Small intestine (tissue), 16 donors: ENCODE measurements at places on chromosomes 2 and 18. TPM values are rescaled to one million over a fixed set of nuclear protein-coding genes. Genes with fewer than 3 reads are reported as not detected.

The RAPGEF4 gene
- polyA plus RNA-seq = 6.3 TPM

The NEU2 gene
- polyA plus RNA-seq = not detected

The ASB18 gene
- polyA plus RNA-seq = not detected

The CPLX4 gene
- polyA plus RNA-seq = not detected

The CFC1 gene
- polyA plus RNA-seq = 0.18 TPM

The SPP2 gene
- not detected for polyA plus RNA-seq

DNA sequence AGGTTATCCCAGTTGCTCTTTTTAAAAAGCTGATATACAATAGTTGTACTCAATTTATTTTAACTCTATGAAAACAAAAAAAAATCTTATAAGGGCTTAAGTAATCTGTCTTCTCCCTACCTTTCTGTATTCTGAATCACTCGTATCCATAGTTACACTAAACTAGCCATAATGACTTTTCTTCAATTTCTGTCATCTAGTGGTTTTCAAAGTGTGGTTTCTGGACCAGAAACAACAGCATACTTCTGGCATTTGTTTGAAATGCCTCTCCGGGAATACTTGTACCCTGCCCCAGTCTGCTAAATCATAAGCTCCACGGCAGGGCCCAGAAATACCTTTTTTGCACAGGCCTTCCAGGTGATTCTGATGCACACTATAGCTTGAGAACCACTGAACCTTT, 253.6 kb downstream of the LRRTM4 start:
- H3K4me3 ChIP-seq = no peak overlapping the region
- H3K27me3 ChIP-seq = no peaks in the 10 kb centered on the region
- H3K4me1 ChIP-seq = no peaks in the 10 kb centered on the region
- no peak overlapping the region for H3K27ac ChIP-seq
- DNase-seq = no peak
- no peaks in the 10 kb centered on the region for H3K36me3 ChIP-seq

GRCh38 chr2:202858601-202859000, 13.0 kb downstream of the ICA1L start:
- H3K4me1 ChIP-seq = no peaks in the 10 kb centered on the region
- H3K4me3 ChIP-seq = no peak overlapping the region
- no peak for DNase-seq
- no peak overlapping the region for H3K27ac ChIP-seq
- H3K36me3 ChIP-seq = no peaks in the 10 kb centered on the region
- H3K27me3 ChIP-seq = no peaks in the 10 kb centered on the region

GRCh38 chr2:167181688-167182087, 293.4 kb downstream of the XIRP2 start:
- DNase-seq = no peak
- H3K4me3 ChIP-seq = no peak overlapping the region
- no peaks in the 10 kb centered on the region for H3K36me3 ChIP-seq
- H3K4me1 ChIP-seq = no peaks in the 10 kb centered on the region

- H3K4me3 ChIP-seq = no peak overlapping the region
- no peak for DNase-seq
- H3K27me3 ChIP-seq = no peaks in the 10 kb centered on the region
- H3K27ac ChIP-seq = no peak overlapping the region
- H3K4me1 ChIP-seq = no peaks in the 10 kb centered on the region
- H3K36me3 ChIP-seq = no peaks in the 10 kb centered on the region
These were observed 27.5 kb upstream of the CAB39 start for GRCh38 chr2:230685178-230685577.

DNA sequence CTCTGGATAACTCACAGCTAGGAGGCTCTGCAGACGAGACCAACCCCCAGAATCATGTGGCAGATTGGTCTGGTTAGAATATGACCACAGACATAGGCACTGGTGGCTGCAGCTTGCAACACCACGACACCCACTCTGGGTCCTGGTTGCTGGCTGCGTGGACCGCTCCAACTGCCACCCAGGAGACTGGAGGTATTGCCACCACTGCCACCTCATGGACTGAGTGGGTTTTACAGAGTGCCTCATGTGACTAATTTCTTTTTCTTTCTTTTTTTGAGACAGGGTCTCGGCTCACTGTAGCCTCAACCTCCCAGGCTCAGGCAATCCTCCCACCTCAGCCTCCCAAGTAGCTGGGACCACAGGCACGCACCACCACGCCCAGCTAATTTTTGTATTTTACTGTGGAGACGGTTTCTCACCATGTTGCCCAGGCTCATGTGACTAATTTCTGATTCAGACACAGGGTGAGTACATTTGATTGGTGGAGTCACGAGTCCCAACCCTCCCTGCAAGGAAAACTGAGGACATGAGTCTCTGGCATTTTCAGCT, 29.9 kb upstream of the NT5DC4 start:
- H3K36me3 ChIP-seq = no peaks in the 10 kb centered on the region
- no peak overlapping the region for H3K27ac ChIP-seq
- H3K4me1 ChIP-seq = no peaks in the 10 kb centered on the region
- H3K27me3 ChIP-seq = no peaks in the 10 kb centered on the region

- H3K36me3 ChIP-seq = peaks cover 3% of the 10 kb centered on the region
- H3K27me3 ChIP-seq = no peaks in the 10 kb centered on the region
- no peaks in the 10 kb centered on the region for H3K4me1 ChIP-seq
- DNase-seq = no peak
- no peak overlapping the region for H3K4me3 ChIP-seq
These were observed 39.8 kb downstream of the FAM98A start for GRCh38 chr2:33559328-33559727.

GRCh38 chr2:30315391-30316063, 84.2 kb downstream of the LBH start:
- H3K27me3 ChIP-seq = no peaks in the 10 kb centered on the region
- H3K4me3 ChIP-seq = no peak overlapping the region
- no peaks in the 10 kb centered on the region for H3K4me1 ChIP-seq
- no peaks in the 10 kb centered on the region for H3K36me3 ChIP-seq
- no peak for DNase-seq

- H3K4me1 ChIP-seq = no peaks in the 10 kb centered on the region
- peaks cover 35% of the 10 kb centered on the region for H3K27me3 ChIP-seq
- no peak for DNase-seq
- no peak overlapping the region for H3K4me3 ChIP-seq
- H3K27ac ChIP-seq = no peak overlapping the region
These were observed 9.5 kb downstream of the ASB18 start for GRCh38 chr2:236254674-236255073.

GRCh38 chr2:196987298-196987648, 60.8 kb upstream of the PGAP1 start:
- no peaks in the 10 kb centered on the region for H3K4me1 ChIP-seq
- DNase-seq = no peak
- H3K36me3 ChIP-seq = peaks cover 3% of the 10 kb centered on the region
- H3K27ac ChIP-seq = no peak overlapping the region
- H3K4me3 ChIP-seq = no peak overlapping the region
- no peaks in the 10 kb centered on the region for H3K27me3 ChIP-seq

DNA sequence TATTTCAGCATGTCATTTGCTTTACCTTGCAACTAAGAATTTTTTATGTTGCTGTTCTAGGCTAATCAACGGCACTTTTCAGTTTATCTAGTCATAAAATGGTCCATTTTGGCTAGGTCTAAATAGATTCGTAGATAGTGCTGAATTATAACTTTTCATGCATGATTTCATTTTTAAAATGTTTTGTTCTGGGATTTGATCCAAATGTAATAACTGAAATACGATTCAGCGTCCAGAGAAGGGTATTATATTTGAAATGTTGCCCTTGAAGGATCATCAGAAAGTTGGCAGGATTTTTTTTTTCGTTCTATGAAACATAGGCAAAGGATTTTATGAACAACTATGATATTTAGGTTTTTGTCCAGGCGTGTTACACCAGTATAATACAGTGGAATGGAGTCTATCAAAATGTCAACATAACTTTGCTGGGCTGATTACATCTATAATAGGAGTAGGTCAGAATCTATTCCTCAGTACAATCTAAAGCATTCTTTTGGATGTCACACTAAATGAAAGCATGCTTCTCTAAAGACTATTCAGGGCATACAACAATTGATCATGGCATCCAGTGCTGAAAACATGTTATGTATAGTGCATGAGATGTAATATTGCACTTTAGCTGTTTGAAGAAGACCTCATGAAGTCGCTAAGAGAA, 24.8 kb downstream of the TTC27 start:
- H3K27ac ChIP-seq = no peak overlapping the region
- DNase-seq = no peak
- no peaks in the 10 kb centered on the region for H3K27me3 ChIP-seq
- H3K4me3 ChIP-seq = no peak overlapping the region

DNA sequence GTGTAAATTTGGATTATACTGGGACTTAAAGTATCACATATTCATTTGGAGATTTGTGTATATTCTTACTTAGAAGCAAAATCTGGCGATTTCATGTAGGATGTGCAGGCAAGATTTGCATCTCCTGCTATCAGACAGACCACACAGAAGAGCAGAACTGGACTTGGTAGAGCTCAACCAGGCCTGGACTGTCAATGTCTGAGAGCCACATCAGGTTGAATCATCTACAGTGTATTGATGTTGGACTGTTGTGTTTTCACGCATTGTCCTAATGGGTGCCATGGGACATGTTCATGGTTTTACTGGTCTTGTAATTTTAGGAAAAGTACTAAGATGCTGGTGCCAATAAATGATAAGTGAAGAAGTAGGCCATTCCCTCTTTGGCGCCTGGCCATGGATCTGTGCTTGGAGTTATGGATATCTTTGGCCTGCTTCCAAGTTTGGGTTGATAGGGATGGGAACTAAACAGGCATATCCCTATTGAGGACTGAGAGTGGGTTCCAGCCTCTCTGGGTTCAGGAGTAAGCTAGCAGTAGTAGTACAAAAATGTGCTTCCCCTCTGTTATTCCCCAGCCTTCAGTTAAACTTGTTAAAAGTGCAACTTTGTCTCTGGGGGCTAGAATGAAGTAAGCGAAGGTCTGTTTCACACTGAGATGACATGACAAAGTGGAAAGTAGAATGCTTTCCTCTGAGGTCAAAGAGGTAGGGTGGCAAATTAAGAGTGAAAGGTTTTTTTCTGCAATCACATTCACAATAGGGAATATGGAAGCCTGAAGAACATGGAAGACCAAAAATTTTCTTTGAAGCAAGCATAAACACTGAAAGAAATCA, 49.2 kb upstream of the NEMP2 start:
- no peaks in the 10 kb centered on the region for H3K36me3 ChIP-seq
- H3K27ac ChIP-seq = no peak overlapping the region
- DNase-seq = no peak

DNA sequence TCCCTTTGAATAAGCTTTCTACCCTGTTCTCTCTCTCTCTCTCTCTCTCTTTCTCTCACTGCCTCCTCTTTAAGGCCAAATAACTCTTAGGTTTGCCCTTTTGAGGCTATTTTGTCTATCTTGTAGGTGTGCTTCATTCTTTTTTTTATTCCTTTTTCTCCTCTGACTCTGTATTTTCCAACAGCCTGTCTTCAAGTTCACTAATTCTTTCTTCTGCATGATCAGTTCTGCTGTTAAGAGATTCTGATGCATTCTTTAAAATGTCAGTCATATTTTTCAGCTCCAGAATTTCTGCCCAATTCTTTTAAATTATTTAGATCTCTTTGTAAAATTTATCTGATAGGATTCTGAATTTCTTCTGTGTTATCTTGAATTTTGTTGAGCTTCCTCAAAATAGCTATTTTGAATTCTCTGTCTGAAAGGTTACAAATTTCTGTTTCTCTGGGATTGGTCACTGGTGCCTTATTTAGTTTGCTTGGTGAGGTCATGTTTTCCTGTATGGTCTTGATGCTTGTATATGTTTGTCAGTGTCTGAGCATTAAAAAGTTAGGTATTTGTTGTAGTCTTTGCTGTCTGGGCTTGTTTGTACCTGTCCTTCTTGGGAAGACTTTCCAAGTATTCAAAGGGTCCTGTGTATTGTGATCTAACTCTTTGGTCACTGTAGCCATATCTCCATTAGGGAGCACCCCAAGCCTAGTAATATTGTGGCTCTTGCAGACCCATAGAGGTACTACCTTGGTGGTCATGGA, 35.4 kb upstream of the DYNC1I2 start:
- no peak overlapping the region for H3K4me3 ChIP-seq
- no peaks in the 10 kb centered on the region for H3K36me3 ChIP-seq
- no peak for DNase-seq
- no peaks in the 10 kb centered on the region for H3K4me1 ChIP-seq
- no peak overlapping the region for H3K27ac ChIP-seq
